Stimulated activated CD8-positive, alpha-beta memory T cell treated with anti-CD3 and anti-CD28 coated beads, Interleukin-4, amount 100 ng/mL, for 1 hour (primary cell): ENCODE measurements at places on chromosomes 12 and 14.

GRCh38 chr14:92981726-92982125, 58.8 kb downstream of the CHGA start:
- DNase-seq: no peak

- no peak for DNase-seq
Measured at GRCh38 chr12:59388694-59389093, 207.1 kb upstream of the SLC16A7 start.

- DNase-seq: no peak
Measured at GRCh38 chr14:104422837-104423681, 156.5 kb upstream of the C14orf180 start.

GRCh38 chr12:52164624-52165023, 27.2 kb downstream of the KRT80 start:
- no peak for DNase-seq

- no peak for DNase-seq
Measured at GRCh38 chr12:65535946-65536345, 257.5 kb downstream of the MSRB3 start.

- DNase-seq: no peak
Measured at GRCh38 chr14:75174066-75174465, 2.3 kb downstream of the TMED10 start.

GRCh38 chr12:102396276-102396675, 84.1 kb downstream of the IGF1 start:
- DNase-seq: no peak

- no peak for DNase-seq
Measured at GRCh38 chr14:100871234-100872186, 32.0 kb downstream of the RTL1 start.

DNA sequence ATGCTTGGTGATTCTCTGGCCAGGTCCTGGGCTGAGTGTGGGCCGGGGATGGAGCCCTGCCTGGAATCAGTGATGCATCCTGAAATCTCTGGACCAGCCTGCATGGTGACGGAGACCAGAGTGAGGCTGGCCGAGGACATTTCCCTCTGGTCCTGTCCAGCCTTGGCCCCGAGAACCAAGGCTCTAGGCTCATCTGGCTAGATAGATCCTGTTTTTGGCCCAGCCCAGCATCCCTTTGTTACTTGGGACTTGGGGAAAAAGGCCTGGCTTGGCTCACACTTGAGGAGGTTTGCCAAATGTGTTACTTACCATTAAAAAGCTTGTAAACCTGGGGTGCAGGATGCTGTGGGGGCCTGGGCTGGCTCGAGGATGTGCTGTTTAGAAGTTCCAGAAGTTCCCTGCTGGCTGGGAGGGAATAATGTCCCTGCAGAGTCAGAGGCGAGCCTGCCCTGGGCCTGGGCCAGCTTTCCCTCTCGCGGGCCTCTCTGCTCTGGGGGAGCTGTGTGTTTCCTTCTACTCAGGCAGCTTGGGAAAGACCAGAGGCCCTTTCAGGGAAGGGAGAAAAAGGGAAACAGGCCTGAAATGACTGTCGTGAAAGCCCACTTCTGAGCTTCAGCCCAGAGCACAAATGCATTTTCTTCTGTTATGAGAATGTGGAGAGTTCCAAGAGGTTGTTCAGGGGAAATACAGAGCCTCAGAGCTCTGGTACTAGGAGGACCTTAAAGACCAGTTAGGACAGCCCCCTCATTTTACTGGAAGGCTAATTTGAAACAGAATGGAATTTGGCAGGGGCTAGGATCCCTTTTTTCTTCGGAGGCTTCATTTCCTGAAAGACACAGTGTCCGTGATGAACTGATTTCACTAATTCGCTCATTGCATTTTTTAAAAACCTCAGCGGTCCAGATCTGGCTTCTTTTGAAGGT, 47.2 kb upstream of the CTDSP2 start:
- no peak for DNase-seq

DNA sequence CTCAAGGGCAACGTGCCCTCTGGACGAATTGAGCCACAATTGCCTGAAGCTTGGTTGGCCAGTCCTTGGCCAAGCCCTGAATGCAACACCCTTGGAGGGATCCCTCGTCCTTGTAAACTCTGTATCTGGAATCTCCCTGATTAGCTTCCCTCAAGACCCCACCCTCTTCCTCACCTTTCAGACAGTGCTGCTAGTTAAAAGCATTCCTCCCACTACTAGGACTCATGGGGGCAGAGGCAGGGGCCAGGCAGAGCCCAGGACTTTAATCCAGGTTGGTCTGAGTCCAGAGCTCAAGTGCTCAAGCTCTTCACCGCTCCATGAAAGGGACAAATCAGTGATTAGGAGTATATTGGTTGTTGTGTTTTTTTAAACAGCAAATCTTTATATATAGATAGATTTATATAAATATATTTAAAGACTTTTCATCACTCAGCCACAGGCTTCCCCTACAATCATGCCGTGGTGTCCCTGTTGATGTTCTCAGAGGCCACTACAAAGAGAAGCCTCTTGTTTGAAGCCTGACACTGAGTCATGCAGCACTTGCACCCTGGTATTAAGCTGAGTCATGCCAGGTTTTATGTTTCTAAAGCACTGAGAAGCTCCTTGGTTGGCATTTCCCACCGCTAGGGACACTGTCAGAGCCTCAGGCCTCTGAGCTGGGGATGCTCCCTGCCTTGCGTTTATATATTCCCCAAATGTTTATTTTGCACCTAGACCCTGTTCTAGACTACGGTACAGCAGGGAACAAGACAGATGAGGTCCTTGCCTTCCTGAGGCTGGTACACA, 53.8 kb upstream of the GSC start:
- DNase-seq: no peak

DNA sequence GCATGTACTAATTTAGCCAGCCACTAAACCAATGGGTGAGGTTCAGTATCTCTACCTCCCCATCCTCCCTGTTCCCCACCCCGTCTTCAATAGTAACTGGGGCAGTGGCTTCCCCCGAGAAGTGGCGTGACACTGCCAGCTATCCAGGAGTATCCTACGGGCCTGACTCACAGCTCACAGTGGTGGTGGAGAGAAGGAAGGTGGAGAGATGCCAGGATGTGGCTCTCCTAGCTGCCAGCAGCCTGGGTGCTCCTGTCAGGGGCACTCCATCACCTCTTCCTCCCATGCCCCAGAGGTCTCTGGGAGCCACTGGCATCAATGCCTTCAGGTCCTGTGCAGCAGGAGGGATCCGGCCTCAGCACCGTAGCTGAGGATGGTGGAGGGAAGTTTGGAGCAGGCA, 49.0 kb downstream of the TSPAN11 start:
- no peak for DNase-seq

DNA sequence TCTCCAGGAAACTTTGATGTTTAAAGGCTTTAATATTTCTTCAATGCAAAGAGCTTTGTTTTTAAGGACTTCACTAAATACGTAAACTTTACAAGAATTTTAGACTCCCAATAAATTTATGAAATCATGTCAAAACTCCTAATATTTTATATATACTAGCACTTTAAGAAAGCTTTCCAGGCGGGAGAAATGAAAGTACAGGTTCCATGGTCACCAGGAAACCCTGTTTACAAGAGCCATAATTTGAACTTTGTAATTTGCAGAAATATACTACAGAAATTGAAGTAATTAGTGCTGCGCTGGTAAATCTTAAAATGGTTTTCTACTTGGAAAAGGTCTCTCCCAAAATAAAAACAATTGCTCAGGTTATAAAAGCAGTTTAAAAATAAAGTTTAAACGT, 8.8 kb downstream of the CCDC92 start:
- no peak for DNase-seq

DNA sequence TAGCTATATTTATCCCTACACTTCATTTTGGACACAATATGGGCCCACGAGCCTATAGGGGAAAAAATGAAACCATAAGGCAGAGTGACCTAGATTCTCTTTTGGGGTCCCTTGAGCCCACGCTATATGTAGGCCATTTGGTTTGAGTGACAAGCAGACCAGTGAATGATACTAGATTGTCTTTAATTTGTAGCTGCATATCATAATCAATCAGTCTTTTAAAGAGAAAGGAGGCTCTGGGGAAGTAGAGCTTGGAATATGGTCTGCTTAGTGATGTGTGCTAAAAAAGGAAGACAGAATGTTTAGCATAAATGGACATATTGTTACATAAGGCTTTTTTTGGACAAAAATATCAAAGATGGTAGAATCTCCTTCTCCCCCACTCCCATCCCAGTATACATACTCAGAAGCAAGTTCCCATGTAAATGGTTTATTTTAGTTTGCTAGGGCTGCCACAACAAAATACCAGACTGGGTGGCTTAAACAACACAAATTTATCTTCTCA, 140.8 kb downstream of the CAPZA3 start:
- no peak for DNase-seq

- no peak for DNase-seq
Measured at GRCh38 chr12:31215518-31216232, 110.3 kb downstream of the SINHCAF start.

DNA sequence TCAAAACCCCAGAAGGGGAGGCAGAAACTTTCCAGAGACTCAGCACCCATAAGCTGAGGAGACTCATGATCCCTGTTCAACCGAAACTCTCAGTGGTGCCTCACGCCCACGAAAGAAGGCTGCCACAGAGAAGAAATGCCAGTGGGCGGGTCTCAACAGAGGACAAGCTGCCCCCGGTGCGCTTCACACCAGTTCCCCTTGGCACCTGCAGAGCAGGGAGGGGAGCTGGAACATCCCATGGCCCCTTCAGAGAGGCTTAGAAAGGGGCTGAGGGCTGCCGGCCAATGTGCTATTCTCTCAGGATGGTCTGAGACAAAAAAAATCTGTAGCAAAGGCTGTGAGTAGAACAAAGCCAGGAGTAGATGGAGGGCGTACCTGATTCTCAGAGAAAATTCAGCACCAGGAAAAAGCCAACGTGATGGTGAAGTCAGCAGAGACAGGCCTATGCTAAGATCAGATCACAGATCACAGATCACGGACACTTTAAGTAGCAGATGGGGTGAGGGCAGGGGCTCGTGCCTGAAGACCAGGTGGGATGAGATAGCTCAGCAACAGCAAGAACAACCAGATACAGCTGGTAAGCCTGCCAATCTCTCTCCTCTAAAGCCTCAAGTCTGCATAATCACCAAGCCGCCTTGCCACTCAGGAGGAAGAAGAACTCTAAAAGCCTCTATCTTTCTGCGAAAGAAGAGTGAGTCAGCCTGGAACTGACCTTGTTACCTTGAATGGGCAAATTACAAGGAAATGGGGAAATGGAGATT, 206.4 kb upstream of the GRIP1 start:
- DNase-seq: no peak

- no peak for DNase-seq
Measured at GRCh38 chr12:121467638-121468498, 68.0 kb downstream of the RNF34 start.
